ENCODE measurements at places on chromosomes 11 and 22. TPM values are rescaled to one million over a fixed set of nuclear protein-coding genes. Genes with fewer than 3 reads are reported as not detected.
A peak's percentile ranks its signal among the peaks of the same experiment; 100 is the strongest.

The ISX gene
- 74.1 TPM for polyA plus RNA-seq

The F2 gene
- polyA plus RNA-seq: 0.28 TPM

The DRD4 gene
- polyA plus RNA-seq: 1.3 TPM

The SCARF2 gene
- 5.3 TPM for polyA plus RNA-seq

The TMPRSS6 gene
- polyA plus RNA-seq: 3.8 TPM

The SGSM1 gene
- 7.2 TPM for polyA plus RNA-seq

DNA sequence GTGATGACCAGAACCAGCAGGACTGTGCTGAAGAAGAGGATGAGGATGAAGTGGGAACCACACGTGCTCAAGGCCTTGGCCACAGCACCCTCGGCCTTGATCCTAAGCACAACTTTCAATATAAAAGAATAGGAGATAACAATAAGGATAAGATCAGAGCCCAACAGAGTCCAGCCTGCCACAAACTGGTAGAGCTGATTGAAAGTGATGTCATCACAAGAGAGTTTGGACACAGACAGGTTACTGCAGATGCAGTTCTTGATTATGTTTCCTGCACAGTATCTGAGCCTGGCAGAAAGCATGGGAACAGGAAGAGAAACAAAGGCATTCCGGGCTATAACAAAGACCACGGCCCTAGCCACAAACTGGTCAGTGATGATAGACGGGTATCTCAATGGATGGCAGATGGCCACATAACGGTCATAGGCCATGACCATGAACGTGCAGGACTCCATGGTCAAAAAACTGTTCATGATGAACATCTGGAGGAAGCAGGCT, 4.5 kb downstream of the OR56A4 start:
- H3K4me3 ChIP-seq: no peak overlapping the region
- DNase-seq: no peak
- H3K27me3 ChIP-seq: no peaks in the 10 kb centered on the region
- no peak overlapping the region for H3K27ac ChIP-seq
- H3K4me1 ChIP-seq: no peaks in the 10 kb centered on the region

GRCh38 chr11:110298301-110298765, 1.9 kb upstream of the RDX start:
- no peak overlapping the region for H3K4me3 ChIP-seq
- H3K4me1 ChIP-seq: peaks cover 16% of the 10 kb centered on the region
- no peak for DNase-seq
- peaks cover 2% of the 10 kb centered on the region for H3K27me3 ChIP-seq

DNA sequence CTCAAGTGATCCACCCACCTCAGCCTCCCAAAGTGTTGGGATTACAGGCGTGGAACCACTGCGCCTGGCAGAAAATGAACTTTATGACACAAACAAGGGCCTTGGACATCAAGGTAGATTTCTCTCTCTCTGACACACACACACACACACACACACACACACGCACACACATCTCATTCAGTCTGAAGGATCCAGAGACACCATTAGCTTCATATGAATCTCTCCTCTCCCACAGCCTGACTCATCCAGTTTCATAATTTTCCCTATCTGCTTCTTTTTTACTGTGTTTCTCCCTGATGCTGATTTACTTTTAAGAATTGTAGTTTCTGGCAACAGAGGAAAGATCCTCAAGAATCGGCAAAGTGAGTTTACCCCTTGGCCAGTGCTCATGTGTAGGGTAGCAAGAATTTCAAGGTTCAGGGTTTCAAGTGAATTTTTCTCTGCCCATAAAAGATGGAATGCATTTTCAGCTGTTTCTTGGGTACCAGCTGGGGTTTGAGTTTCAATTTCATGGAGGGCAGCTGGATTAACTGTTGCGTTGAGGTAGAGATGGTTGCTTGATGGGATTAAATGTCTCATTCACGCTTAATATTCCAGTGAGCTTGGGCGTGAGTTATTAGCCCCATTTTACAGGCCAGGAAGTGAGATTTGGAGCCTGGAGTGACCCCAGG, 3.5 kb downstream of the MYO18B start:
- no peak overlapping the region for H3K27ac ChIP-seq
- H3K36me3 ChIP-seq: no peaks in the 10 kb centered on the region
- no peaks in the 10 kb centered on the region for H3K27me3 ChIP-seq
- DNase-seq: no peak
- no peak overlapping the region for H3K4me3 ChIP-seq

DNA sequence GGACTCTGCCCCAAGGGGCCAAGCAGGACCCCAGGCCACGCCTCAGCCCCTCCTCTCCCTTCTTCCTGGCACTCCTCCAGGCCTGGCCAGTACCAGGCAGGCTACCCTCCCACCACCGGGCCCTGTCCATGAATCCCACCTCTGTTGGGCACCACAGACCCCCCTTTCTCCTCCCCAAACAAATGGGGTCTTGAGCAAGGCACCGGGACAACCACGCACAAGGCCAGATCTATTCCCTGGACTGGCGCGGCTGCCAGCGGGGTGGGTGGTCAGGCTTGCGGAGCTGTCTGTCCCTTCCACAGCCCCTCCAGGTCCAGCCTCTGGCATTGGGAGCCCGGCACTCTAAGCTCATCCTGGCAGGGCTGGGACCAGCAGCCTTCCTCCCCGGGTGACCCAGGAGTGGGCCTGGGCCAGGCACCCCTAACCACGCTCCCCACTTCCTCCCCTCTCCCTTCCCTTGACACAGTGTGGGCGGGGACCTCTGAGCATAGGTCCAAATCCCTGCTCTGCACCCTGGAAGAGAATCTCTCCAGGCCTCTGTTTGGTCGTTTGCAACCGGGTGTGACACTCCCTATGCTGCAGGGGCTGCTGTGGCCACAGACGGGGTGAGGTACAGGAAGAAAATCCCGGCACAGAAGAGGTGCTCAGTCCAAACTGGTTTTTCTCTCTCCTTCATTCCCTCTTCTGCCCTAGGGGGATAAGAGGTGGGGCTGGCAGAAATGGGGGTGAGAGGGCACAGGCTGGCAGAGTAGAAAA, 14.6 kb downstream of the ELFN2 start:
- no peak overlapping the region for H3K27ac ChIP-seq
- DNase-seq: no peak
- H3K4me1 ChIP-seq: no peaks in the 10 kb centered on the region
- no peaks in the 10 kb centered on the region for H3K36me3 ChIP-seq
- peaks cover 9% of the 10 kb centered on the region for H3K27me3 ChIP-seq
- H3K4me3 ChIP-seq: no peak overlapping the region

GRCh38 chr22:22604326-22605073, 39.9 kb upstream of the GGTLC2 start:
- H3K4me1 ChIP-seq: no peaks in the 10 kb centered on the region
- H3K36me3 ChIP-seq: no peaks in the 10 kb centered on the region
- no peak overlapping the region for H3K4me3 ChIP-seq
- no peak for DNase-seq
- no peak overlapping the region for H3K27ac ChIP-seq

- DNase-seq: no peak
- no peak overlapping the region for H3K27ac ChIP-seq
Observed at GRCh38 chr11:115501502-115501892, 2.7 kb downstream of the CADM1 start.

DNA sequence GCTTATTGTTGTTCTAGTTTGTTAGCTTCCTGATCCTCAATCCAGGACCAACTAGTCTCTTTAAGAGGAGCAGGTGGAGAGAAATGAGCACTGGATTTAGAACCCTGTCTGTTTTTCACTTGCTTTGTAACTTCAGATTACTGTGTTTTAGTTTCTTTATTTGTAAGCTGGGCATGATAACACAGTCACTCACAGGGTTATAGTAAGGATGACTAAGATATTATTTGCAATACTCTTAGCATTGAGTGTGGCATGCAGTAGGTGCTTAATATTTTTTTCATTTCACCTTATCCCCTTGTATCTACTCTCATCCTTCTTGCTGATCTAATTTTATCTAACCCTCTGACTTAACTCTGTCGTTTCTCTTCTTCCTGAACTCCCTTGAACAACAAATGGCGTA, 33.8 kb downstream of the DNHD1 start:
- peaks cover 8% of the 10 kb centered on the region for H3K36me3 ChIP-seq
- H3K27me3 ChIP-seq: no peaks in the 10 kb centered on the region
- DNase-seq: no peak
- no peak overlapping the region for H3K27ac ChIP-seq

GRCh38 chr11:19442554-19442910, 201.8 kb upstream of the E2F8 start:
- no peaks in the 10 kb centered on the region for H3K36me3 ChIP-seq
- H3K4me1 ChIP-seq: peaks cover 11% of the 10 kb centered on the region
- no peak overlapping the region for H3K4me3 ChIP-seq
- no peak overlapping the region for H3K27ac ChIP-seq

GRCh38 chr22:31150615-31151014, 9.4 kb upstream of the RNF185 start:
- H3K27ac ChIP-seq: no peak overlapping the region
- peaks cover 2% of the 10 kb centered on the region for H3K4me1 ChIP-seq
- no peak overlapping the region for H3K4me3 ChIP-seq
- peak; percentile 37 for DNase-seq
- H3K27me3 ChIP-seq: no peaks in the 10 kb centered on the region

DNA sequence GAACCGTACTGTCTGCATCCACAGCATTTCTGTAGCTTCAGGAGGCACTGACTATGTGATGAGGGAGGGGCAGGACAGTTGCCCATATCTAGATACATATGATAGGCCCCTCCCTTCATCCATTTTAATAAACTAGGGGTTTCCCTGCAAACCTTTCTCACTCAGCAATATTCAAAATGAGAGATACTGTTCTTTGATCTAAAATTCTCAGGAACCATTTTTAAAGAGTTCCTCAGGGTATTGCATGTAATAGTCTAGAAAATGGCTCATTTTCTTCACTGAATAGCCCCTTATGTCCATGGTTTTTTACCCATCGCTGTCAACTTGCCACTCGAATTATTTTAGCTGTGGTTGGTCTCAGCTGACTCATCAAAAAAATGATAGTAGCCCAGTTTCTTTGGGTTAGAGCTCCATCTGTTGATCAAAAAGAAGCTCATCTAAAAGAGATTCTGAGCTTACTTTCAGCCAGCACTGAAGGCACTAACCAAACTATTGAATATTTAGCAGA, 37.0 kb upstream of the DNAJB7 start:
- H3K27me3 ChIP-seq: no peaks in the 10 kb centered on the region
- DNase-seq: peak; percentile 54
- H3K27ac ChIP-seq: no peak overlapping the region

DNA sequence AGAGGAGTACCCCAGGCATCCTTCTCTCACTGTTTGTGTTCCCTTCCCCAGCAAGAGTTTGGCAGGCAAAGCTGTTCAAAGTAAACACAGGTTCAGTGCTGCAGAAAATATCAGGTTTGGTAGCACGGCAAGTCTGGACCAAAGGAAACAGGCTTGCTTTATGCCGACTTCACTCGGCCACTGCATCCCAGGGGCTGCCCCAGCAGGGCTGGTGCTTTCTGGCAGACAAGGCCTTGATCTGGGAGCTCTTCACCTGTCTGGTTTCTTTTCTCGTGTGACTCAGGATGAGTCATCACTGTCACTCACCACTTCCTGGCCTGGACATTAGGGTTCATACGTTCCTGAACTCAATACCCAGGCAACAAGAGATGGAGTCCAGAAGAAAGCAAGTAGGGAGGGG, 52.6 kb upstream of the NAV2 start:
- DNase-seq: peak; percentile 47
- no peaks in the 10 kb centered on the region for H3K4me1 ChIP-seq
- H3K27ac ChIP-seq: no peak overlapping the region
- H3K27me3 ChIP-seq: peaks cover 2% of the 10 kb centered on the region
- H3K4me3 ChIP-seq: no peak overlapping the region

DNA sequence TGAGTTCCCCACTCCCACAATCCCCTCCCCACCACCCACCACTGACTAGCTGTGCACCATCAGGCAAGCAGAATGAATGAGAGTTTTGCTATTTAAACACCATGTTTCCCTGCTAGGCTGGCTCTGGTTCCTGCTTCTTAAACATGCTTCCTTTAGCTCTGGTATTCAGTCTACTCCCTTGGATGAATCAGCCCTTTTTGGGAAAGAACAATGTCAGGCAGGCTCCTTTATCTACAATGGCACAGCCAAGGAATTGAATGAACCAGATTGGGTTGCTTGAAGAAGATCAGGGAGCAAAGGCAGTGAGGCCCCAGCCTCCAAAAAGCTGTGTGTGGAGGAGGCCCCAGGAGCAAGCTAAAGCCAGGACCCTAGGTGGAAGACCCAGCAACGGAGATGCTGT, 92.9 kb upstream of the ISX start:
- H3K4me1 ChIP-seq: no peaks in the 10 kb centered on the region
- DNase-seq: no peak
- H3K27me3 ChIP-seq: no peaks in the 10 kb centered on the region
- H3K27ac ChIP-seq: no peak overlapping the region
- no peak overlapping the region for H3K4me3 ChIP-seq

- peaks cover 68% of the 10 kb centered on the region for H3K36me3 ChIP-seq
- H3K4me1 ChIP-seq: peaks cover 5% of the 10 kb centered on the region
Observed at GRCh38 chr22:26489447-26490036, 5.9 kb downstream of the SRRD start.

GRCh38 chr11:95148406-95148805, 58.8 kb downstream of the ENDOD1 start:
- DNase-seq: no peak
- no peak overlapping the region for H3K4me3 ChIP-seq
- H3K27ac ChIP-seq: no peak overlapping the region

GRCh38 chr11:30131535-30131934, 99.3 kb upstream of the FSHB start:
- H3K4me1 ChIP-seq: no peaks in the 10 kb centered on the region
- no peak for DNase-seq
- H3K36me3 ChIP-seq: no peaks in the 10 kb centered on the region
- no peak overlapping the region for H3K27ac ChIP-seq

- no peaks in the 10 kb centered on the region for H3K36me3 ChIP-seq
Observed at GRCh38 chr11:114845766-114846415, 167.6 kb downstream of the NXPE2 start.

GRCh38 chr11:129536338-129536737, 160.7 kb downstream of the BARX2 start:
- H3K4me1 ChIP-seq: no peaks in the 10 kb centered on the region
- H3K36me3 ChIP-seq: no peaks in the 10 kb centered on the region
- DNase-seq: no peak
- no peak overlapping the region for H3K27ac ChIP-seq
- no peak overlapping the region for H3K4me3 ChIP-seq

GRCh38 chr22:34800260-34800980, 265.5 kb upstream of the ISX start:
- no peak overlapping the region for H3K27ac ChIP-seq
- H3K36me3 ChIP-seq: no peaks in the 10 kb centered on the region
- H3K27me3 ChIP-seq: no peaks in the 10 kb centered on the region
- H3K4me3 ChIP-seq: no peak overlapping the region
- peak; percentile 29 for DNase-seq
- no peaks in the 10 kb centered on the region for H3K4me1 ChIP-seq

Measured in large intestine (tissue), 12 donors.